ENCODE measurements at places on chromosomes 1 and 21.

DNA sequence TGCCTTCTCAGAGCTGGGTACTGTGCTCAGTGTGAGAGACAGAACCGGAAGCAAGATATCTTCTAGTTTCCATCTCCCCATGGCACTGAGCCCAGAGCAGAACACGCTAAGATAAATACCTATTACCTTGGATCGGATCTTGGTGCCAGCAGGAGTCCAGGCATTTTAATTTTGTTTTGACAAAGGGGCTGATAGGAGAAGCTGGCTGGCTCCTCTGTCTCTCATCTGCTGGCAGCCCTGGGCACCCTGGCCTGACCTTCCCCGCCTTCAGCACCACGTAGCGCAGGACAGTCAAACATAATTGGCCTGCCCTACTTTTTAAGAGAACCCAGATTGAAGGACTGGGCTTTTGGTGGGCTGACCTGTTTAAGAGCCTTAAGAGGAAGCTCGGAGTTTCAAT is 160.7 kb upstream of the KLHDC7A start:
- DNase-seq: no peak

DNA sequence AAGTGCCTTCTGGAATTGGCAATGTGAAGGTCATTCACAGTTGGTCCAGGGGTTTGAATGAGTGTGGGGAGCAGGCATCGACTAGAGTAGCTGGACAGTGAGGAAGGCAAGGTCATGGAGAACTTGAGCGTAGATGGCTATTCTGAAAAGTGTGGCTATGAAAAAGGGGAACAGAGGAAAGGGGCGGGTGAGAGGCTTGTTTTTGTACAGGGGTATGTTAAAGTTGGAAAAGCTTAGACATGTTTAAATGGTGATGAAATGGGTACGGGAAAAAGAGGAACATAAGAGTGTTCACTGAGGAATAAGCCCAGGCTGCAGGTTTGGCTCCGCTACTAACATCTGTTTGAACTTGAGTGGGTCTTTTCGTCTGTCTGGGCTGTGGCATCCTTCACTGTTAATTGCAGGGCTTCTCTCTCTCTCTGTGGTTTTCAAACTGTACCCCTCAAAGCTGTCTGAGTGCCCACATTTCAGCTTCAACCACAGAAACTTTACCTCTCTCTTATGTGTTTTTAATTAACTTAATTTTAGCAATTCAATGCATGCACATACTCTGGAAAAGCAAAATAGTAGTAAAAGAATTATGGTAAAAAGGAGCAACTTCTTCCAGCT is 70.8 kb upstream of the COA6 start:
- DNase-seq: no peak

- no peak for DNase-seq
Measured at GRCh38 chr21:33386222-33386784, 16.9 kb upstream of the IFNGR2 start.

GRCh38 chr1:167761400-167761799 is 39.6 kb downstream of the MPZL1 start:
- DNase-seq: no peak

DNA sequence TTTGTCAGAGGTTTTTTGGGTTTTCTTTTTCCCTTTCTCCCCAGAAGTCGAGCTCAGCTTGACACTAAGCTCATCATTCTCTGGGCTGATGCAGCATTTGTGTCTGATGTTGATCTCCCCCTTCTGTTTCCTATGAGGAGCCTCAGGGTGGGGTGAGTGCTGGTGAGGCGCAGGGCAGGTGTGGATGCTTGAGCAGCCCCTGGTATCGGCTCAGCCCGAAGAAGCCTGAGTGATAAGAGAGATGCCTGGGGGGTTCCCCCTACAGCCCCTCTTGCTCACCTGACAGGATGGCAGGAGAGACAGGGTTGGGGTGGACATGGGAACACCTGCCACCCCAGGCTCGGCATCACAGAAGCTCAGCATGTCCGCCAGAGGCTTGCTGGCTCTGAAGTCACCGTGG is 239.0 kb downstream of the RHOU start:
- no peak for DNase-seq

DNA sequence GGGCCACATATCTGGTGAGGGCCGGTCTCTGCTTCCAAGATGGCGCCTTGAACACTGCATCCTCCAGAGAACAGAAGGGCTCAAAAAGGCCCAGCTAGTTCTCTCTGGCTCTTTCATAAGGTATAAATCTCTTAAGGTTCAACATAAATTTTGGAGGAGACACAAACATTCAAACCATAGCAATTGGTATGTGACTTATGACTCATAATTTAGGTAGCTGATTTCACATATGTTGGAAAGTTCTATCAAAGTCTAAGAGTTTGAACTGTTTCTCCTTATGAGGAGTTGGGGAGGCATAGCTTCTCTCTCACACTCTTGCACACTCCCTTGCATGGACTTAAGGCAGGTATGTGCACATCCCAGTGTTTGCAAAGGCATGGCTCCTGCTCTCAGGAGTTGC is 5.1 kb upstream of the FYB2 start:
- DNase-seq: no peak

- peak; percentile 40 for DNase-seq
Measured at GRCh38 chr1:9784508-9785133, 39.1 kb downstream of the CLSTN1 start.

DNA sequence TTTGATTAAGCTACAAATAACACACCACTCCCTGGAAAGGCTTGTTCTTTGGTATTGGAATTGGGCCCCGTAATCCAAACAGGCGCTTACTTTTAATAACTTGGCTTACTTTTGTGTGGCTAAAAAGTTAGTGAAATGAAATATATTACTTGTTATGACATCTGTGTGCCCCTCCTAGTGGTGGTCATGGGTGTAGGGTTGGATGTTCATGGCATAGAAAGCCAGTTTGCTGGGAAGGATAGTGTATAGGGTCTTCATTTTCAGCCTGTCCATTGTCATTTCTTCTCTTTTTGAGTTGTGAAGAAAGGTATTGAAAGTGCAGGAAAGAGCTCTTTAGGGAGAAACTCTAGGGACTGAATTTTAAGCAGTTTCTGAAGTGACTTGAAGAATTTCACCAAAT is 5.9 kb downstream of the CDC14A start:
- no peak for DNase-seq

- DNase-seq: no peak
Measured at GRCh38 chr1:200228486-200228885, 181.3 kb downstream of the ZNF281 start.

GRCh38 chr1:216293683-216294082 is 129.6 kb downstream of the USH2A start:
- no peak for DNase-seq

- no peak for DNase-seq
Measured at GRCh38 chr1:112735752-112736151, 20.6 kb upstream of the PPM1J start.

DNA sequence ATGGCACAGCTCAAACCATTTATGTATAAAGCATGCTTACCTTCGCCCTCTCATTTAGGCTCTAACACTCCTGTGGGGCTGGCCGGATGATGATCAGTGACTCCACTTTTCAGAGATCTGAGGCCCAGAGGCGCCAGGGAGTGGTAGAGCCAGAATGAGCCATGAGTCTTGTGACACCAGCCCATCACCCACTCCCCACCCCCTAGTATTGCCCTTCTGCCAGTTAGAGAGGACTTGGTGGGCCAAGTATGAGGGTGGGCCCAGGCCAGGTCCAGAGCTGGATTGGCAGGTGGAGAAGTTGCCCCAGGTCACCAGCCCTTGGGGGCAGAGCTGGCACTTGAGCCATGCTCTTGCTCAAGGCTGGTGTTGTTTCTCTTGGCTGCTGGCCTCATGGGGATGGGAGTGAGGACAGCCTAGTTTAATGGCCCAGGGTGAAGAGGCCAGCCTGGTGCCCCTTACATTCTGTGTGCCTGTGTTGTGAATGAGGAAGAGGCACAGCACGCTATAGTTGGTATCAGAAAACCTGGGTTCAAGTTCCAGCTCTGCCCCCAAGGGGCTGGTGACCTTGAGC is 30.2 kb upstream of the TTC4 start:
- no peak for DNase-seq

GRCh38 chr1:113142791-113143190 is 69.8 kb downstream of the LRIG2 start:
- no peak for DNase-seq

DNA sequence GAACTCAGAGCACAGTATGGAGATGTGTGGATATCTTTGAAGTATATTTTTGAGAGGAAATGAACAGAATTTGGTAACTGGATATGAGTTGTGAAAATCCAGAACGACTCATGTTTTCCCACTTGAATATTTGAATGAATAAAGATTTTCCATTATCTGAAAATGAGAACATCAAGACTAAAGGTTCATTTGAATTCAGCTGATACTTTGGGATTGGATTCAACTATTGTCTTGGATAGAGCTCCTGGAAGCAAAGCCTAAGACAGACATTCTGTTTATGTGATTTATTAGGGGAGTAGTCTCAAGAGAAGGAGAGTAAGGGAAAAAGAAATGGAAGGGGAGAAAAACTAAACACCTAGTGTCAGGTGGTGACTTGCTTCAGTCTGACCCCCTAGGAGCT is 256.0 kb upstream of the LYPLAL1 start:
- no peak for DNase-seq

- DNase-seq: no peak
Measured at GRCh38 chr21:44765231-44766013, 36.2 kb downstream of the UBE2G2 start.

DNA sequence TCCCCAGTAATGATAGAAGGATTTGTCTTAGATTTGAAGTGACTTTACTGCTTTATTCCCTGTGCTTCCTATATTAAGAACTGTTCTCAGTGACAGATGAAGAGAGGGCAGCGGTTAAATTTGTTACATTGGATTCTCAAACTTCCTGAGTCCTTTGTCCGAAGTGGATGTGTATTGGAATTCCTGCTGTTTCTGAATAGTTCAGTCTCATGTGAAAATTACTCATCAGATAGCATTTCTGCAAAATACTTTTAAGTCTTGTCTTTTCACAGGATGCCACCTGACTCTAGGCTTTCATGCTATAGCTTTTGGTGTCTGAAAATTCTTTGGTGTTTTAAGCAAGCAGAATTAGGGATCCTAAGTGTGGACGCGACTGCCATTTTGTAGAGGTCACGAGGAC is 83.6 kb downstream of the PRDM2 start:
- no peak for DNase-seq

DNA sequence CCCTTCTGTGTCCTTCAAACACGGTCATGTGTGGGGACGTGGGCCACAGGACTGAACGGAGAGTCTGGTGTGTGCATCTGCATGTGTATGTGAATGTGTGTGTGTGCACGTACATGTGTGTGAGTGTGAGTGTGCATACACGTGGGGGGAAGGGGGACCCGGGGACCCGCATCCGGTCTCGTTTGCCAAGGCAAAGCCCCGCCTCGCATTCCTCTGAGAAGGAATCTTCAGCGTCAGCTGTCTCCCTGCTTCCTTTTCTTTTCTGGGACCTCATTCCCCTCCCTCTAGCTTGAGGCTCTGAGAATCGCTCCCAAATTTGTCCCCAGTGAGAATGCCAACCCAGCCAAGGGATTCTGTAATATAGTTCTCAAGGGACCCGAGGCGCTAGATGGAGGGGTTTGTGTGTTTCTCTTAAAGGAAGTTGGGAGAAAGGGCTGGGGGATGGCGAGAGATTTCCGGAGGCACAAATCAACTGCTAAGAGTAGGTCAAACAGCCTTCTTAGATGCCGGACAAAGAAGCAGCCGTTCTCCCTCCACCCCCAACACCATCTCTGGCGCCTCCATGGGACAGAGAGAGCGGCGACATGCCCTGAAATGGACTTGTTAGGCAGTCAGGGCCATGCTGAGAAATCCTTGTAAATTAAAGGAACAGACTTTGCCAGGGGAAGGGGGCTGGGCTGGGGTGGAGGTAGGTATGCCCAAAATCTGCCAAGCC is 6.6 kb downstream of the IFFO2 start:
- no peak for DNase-seq

DNA sequence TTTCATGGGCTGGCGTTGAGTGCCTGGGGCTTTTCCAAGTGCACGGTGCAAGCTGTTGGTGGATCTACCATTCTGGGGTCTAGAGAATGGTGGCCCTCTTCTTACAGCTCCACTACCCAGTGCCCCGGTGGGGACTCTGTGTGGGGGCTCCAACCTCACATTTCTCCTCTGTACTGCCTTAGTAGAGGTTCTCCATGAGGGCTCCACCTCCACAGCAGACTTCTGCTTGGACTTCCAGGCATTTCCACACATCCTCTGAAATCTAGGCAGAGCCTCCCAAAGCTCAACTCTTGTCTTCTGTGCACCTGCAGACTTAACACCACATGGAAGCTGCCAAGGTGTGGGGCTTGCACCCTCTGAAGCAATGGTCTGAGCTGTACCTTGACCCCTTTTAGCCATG is 82.1 kb downstream of the CCDC18 start:
- no peak for DNase-seq

GRCh38 chr1:203993256-203993655 is 79.7 kb upstream of the SOX13 start:
- no peak for DNase-seq

GRCh38 chr1:143611159-143611558 is 360.6 kb downstream of the FAM72C start:
- DNase-seq: no peak

DNA sequence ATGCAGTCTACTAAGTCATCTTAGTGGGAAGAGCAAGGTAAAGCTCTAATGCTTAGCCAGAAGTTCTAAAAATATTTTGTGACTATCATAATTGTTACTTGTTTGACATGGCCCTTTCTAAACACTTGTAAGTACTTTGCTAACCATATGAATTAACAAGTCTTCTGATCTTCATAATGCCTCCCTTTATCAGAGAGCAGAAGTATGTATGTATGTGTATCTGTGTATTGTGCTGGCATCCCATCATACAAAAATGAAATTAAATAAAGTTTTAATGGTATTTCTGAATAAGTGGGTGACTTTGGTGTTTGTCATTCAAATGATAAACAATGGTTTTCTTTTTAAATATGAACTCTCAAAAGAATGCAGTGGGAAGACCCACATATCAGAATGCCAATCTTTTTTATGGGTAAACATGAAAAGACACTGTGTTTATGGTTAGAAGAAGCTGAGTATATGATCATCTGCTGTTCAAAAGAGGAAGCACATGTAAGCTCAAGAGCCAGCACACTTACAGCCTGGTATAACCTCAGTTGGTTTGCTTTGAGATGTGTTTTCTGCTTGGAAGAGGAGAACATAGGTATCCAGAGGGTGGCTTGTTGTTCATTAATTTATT is 159.6 kb downstream of the CLEC20A start:
- DNase-seq: no peak

DNA sequence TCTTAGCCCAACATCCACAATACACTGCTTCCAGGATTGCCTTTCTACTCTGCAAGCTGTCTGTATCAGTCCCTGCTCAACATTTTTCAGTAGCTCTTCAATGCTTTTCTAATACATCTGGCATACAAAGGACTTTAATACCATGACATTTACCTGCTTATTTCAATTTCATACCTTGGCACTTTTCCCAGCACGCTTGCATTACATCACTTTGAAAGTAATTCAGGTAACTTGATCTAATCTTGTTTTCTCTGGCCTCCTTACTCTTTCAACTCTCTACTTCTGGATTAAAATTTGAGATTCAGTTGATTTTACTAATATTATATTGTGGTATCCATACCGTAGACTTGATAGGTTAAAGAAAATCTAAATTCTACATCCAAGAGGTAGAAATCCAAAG is 103.0 kb downstream of the PTGS2 start:
- DNase-seq: no peak
